ENCODE measurements at places on chromosomes 7 and 10.
A peak's percentile ranks its signal among the peaks of the same experiment; 100 is the strongest.

GRCh38 chr10:46523119-46523961 lies 33.1 kb downstream of the GPRIN2 start:
- DNase-seq, result no peak

- DNase-seq, result no peak
These were observed 2.3 kb downstream of the DOCK1 start for GRCh38 chr10:126907423-126907970.

DNA sequence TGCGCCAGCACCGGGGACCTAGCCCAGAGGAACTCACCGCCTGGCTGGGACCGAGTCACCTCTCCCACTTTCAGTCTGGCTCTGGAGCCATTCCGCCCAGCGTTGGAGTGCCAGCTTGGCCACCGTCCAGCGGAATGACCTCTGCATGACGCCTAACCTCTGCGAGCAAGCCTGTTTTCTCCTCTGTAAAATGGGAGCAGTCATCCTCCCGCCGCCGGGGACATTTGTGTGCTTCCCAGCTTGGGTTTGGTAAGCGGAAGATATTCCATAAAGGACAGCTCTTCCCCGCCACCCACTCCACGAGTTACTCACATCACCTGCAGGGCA lies 1.3 kb upstream of the ZCCHC24 start:
- no peak for DNase-seq

DNA sequence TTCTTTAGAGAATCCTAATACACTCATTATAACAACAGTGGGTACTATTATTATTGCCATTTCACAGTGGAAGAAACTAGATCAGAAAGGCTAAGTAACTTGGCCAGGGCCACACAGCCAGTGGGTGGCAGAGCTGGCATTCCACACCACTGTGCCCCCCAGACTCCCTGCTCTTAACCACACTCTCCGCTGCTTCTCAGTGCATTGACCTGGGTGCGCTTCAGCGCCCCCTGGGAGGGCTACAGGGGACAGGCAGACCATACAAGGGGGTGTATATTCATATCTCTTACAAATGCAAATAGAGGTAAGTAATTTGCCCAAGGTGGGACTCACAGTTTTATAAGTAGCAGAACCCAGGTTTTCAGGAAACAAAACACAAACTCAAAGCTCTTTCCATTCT lies 77.0 kb upstream of the NMT2 start:
- DNase-seq, result no peak

GRCh38 chr10:44946205-44946604 lies 13.4 kb upstream of the RASSF4 start:
- no peak for DNase-seq

DNA sequence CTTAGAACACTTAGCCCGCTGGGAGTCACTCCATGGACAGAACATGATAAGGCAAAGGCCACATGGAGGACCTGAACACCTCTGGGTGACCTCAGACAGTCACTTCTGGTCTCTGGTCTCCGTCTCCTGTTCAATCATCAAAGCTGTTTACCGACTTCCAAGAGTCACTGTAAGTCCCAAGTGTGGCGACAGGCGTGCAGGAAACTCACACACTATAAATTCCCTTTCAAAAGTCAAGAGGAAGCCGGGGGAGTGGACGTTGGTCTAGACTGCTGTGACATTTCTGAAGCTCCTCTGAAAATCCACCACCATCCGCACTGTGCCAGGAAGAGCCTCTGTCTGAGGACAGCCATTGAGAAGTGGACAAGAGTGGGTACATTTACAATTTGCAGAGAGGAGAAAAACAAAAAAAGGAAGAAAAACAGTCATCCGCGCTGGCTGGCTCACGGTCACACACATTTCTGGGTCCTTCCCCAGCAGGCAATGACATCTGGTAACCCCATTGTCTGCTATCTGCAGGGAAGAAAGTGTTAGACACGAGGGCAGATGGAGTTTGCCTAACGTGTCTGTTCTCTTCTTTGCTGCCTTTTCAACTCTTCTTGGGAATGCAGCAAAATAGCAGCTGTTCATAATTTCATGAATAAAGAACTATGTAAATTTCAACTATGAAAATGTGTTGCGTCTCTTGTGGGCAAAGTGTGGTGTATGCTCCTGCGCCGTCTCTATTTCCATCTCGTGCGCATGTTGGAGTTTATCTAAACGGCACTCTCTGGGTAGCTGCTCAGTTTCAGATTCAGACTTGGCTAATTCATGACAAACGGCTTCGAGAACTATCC lies 32.9 kb upstream of the CUX1 start:
- no peak for DNase-seq

DNA sequence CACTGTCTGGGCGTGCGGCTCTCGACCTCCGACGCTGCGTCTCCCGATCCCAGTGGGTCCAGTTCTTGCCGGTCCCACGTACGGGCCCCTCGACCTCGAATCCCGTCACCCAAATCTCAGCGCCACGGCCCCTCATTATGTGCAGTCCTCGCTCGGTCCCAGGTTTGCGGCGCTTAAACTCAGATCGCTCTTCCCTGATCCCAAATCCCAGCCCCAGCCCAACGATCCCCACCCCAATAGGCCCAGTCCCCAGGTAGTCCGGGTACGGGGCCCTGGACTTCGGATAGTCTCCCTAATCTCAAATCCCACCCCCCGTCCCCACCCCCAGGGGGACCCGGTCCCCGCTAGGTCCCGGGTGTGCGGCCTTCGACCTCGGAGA lies 666 bp downstream of the HNRNPF start:
- no peak for DNase-seq

GRCh38 chr7:20440472-20441105 lies 109.9 kb downstream of the ITGB8 start:
- DNase-seq, result no peak

DNA sequence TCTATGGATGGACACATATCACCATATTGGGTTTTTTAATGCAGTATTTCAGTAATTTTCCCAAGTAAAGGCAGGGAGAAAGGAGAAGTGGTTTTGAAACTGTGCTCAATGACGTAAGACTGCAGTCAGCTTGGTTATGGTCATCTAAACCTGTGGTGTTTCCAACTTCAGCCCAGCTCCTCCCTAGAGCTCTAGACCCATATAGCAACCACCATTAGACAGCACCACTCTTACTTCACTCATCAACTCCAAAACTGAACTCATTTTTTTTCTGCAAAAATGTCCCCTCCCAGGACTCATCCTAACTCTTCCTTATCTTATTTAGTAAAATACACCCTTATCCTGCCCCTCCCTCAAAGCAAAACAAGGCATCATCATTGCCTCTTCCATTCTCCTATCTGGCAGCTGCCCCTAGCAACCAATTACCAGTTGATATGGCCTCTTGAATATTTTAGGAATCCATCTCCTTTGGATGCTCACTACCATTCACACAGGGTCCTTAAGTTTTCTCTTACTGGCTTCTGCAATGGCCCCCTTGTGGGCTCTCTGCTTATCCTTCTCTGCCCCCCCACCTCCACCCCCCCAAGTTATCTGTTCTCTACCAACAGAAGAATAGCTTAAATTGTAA lies 1.5 kb upstream of the RALA start:
- DNase-seq, result no peak

GRCh38 chr10:123101872-123102271 lies 33.9 kb upstream of the HMX3 start:
- no peak for DNase-seq

GRCh38 chr7:90955641-90956207 lies 308.5 kb upstream of the FZD1 start:
- peak; percentile 95 for DNase-seq

DNA sequence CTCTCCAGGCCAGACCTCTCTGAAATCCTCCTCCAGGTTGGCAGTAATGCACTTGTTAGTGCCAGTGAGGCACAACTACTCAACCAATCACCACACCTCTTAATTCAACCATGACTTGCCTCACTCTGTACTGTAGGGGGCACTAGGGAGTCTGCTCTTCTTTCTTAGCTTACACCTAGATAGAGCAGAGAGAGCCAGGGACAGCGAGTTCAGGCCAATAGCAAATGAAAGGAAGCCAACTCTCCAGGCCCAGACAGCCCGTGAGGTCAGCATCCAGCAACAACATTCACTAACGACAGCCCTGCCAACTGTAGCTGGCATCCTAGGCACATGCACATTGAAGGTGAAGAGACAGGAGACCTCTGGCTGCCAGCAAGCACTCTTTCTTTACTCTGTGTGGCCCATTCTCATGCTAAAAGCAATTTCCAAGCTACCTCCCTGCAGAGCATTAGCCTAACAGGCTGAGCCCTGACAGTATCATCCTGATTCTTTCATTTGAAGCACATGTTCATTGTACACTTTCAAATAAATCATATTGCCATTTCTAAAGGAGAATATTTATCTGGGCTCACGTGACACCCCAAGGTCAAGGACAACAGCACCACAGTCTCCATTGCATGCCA lies 136.3 kb downstream of the DPY19L1 start:
- no peak for DNase-seq

- DNase-seq, result no peak
These were observed 165.8 kb downstream of the CCSER2 start for GRCh38 chr10:84493951-84494848.

DNA sequence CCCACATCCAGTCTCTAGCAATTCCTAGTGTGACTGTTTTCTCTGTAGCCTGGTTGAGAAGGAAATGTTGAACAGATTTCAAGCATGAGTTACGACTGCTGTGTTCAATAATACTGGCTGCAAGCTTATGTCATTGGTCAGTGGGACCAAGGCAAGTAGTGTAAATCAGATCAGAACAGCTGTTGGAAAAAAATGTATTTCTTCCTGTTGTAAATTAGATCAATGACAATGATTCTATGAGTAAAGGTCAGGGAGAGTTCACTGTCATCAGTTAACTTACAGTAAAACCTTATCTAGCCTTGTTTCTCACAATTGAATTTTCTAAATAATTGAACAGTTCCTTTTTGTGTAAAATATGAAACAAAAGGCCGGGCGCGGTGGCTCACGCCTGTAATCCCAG lies 6.7 kb downstream of the OTUD1 start:
- no peak for DNase-seq

DNA sequence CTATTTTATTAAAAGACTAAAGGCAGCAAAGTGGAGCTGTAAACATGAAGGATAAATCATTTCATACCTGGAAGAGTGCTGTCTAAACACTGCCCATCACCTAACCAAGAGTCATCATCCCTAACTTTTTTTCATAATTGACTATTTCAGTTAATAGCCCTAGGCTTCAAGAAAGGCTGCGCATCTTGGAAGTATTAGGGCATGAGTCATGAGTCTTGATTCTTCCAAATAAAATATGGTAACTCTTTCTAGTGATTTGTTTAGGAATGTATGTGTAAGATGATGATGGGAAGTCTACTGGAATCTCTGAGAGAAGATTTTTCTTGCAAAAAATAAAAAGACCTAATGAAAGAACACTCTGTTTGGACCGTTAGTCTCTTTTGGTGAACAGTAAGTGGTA lies 207.7 kb upstream of the AHR start:
- no peak for DNase-seq

- DNase-seq, result no peak
These were observed 4.4 kb upstream of the SEPHS1 start for GRCh38 chr10:13352519-13352918.

DNA sequence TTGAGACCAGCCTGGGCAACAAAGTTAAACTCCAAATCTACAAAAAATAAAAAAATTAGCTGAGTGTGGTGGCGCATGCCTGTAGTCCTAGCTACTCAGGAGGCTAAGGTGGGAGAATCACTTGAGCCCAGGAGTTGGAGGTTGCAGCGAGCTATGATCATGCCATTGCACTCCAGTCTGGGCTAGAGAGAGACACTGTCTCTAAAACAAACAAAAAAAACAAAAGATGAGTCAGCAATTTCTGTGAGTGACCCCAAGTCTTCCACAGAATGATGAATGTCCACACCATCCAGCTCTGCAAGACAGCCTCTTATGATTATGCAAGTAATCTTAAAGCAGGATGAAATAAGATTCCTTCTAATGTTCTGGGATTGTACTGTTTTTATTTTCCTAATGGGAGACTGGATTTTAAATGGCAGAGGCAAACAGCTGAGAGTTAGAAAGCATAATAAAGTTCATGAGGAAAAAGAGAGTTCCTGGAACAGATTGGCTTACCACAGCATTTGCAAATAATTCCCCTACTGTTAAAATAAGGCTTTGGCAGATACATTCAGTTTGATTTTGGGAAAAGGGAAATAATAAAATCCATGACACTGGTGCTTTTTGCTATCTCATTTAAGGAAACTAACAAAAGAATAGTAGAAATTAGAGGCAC lies 18.9 kb upstream of the PRKAR2B start:
- DNase-seq, result no peak

DNA sequence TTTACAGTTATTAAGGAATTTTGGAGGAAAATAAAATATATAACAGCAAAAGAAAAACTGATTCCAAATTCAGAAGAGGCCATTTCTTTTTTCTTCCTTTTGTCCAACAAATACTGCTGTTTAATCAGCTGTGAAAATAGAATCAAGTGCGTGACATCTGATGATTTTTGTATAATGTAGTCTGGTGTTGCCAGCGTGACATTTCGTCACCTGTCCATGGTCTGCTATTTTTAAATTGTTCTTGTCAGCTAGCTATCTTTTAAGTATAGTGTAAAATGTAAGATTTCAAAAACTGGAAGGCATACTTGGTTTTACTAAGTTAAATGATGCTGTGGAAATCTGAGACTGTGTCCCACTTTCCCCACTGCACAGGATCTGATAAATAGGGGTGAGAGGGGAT lies 105.9 kb downstream of the CPEB3 start:
- no peak for DNase-seq

GRCh38 chr7:36565792-36566356 lies 158.4 kb downstream of the AOAH start:
- peak; percentile 13 for DNase-seq

GRCh38 chr7:48419401-48419800 lies 248.1 kb downstream of the ABCA13 start:
- no peak for DNase-seq

DNA sequence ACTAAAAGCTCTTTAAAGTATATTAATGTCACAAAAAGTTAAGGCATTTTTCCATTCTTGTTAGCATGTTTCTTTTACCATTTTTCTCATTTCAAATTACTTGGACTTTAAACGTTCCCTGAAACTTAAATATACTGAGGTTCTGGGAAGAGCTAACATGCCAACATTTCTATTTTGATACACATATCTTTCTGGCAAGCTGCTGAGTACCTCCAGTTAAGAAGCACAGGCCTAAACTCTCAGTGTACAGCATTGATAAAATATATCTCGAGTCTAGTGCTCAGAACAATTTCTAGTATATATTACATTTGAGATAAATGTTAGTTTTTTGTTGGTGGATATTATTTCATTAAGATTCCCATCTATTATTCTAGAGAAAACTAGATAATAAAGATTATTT lies 612.9 kb upstream of the KCND2 start:
- DNase-seq, result no peak

DNA sequence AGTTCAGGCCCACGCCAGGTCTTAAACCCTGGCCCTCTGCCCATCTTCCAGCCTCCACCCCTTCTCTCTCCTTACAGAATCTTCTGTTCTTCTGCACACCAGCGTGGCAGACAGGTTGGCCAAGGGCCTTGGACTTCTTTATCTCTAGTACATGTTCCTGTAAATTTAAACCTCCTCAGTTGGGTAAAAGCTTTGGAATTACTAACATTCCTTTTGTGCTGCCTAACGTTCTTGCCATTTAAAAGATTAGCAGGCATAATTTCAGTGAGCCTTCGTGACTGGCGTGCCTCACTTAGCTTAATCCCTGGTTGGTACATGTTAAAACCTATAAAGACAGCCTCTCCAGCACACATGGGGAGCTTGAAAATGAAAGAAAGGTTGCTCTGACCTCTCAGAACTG lies 192.2 kb downstream of the CUX1 start:
- DNase-seq, result no peak

Measured in NCI-H1694 (cell line).